ENCODE measurements at places on chromosomes 5 and 9.
A peak's percentile ranks its signal among the peaks of the same experiment; 100 is the strongest.

DNA sequence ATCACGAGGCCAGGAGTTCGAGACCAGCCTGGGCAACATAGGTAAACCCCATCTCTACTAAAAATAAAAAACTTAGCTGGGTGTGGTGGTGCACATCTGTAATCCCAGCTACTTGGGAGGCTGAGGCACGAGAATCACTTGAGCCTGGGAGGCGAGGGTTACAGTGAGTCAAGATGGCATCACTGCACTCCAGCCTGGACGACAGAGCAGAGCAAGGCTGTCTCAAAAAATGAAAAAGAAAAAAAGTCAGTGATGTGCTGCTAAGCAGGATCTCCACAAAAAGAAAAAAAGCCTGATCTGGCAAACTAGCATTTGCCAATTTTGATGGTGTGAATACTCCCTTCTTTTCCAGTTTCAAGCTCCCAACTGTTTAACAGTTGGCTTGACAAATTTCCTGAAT, 21.9 kb downstream of the F2R start:
- DNase-seq: no peak

DNA sequence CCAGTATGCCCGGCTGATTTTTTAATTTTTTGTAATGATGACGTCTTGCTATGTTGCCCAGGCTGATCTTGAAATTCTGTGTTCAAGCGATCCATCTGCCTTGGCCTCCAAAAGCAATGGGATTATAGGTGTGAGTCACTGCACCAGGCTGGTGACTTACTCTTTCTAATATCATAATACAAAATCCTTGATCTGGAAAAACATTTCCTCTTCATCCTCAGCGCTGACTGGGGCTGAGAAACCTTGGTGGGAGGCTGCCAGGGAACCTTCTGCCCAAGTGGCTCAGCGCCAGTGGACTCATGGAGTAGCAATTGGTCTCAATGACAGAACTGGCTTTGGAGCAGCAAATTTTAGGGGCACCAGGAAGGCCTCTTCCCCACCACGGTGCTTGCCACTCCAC, 17.5 kb upstream of the SEMA4D start:
- DNase-seq: no peak

DNA sequence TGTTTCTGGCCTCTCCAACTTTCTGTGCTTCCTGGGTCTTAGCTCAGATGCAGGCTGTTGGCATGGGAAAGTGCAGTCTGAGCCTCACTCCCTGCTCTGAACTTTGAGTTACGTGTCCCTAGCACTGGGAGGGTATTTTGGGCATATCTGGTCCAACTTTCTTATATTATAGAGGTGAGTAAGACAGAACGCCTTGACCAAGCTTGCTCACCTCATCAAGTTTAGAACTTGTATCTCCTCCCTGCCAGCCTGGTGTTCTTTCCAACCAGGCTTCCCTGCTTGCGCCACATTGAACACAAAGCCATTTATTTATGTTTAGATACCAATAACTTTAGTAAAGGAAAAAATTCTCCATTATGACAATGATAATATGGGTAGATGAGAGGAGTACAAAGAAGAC, 33.2 kb downstream of the TNC start:
- DNase-seq: no peak

DNA sequence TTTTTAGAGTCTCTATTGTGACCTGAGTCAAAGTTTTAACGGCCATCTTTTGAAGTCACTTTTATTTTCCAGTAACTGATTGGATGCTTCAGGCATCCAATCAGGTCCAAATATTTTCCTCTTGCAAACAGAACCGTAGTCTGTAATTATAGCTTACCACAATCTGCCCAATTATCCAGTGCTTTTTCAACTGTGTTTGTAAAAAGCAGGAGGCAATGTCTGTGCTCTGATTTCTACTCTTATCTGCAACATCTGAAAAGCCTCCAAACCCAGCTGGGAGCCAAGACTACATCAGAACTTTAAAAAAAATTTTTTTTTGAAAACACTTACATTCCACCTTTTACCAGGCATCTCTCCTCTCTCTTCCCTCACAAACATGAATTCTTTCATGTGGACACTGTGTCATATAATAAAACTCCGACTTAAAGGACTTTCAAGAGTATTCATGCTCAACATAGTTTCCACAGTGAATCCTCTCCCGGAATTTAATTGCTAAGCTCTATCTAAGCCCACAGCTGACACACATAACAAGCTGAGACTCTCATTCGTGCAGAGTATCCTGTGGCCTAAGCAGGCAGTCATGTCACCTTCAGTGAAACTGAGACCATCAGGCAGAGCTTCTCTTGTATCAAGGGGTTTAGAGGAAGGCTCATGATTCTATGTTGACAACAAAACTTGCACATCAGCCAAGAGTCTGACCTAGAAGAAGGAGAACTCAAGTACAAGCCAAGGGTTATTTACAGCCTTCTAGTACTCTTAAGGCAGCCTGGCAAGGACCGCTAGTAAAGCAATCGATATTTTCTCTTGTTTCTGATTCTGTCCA, 272.7 kb downstream of the TLE1 start:
- DNase-seq: no peak

DNA sequence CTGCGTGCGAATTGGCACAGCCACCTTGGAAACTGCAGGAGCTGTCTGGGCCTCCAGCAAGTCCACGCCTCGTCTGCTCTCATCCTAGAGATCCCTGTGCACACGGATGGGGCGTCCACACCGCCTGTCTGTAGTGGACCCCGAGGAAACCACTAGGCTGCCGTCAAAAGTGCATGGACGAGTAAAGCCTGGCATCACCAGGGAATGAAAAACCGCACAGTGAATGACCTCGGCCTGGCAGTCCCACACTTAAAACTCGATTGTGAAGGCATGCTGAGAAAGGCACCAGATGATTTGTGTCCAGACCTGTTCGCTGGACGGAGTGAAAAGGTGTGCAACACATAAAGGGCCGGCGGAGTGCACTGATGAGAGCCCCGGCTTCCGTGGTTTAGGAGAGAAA, 50.8 kb downstream of the MRPL36 start:
- DNase-seq: no peak

- no peak for DNase-seq
Observed at GRCh38 chr5:1052641-1053390, 44.2 kb downstream of the NKD2 start.

DNA sequence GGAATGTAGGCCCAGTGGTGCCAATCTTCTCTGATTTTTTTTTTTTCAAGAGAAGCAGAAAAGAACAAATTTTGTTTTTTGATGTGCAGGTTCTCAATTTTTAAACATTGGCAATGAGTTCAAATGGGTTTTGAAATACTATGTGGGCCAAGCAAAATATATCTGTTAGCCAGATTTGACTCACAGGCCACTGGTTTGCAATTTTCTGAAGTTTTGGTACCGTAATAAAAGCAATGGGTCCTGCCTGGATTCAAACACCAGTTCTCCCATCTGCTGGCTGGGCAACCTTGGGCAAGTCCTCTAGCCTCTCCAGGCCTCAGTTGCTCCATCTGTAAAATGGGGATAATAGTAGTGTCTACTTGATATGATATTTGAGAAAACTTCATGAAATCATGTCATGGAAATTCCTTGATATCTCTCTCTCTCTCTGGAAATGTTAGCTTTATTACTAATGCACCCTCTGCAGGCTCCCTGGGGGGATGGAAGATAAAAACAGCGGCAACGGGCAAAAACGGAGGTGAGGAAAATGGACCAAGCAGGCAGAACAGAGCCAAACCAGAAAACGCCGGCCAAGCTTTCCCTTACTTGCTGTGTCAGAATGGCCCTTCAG, 63.4 kb downstream of the SMIM23 start:
- no peak for DNase-seq

DNA sequence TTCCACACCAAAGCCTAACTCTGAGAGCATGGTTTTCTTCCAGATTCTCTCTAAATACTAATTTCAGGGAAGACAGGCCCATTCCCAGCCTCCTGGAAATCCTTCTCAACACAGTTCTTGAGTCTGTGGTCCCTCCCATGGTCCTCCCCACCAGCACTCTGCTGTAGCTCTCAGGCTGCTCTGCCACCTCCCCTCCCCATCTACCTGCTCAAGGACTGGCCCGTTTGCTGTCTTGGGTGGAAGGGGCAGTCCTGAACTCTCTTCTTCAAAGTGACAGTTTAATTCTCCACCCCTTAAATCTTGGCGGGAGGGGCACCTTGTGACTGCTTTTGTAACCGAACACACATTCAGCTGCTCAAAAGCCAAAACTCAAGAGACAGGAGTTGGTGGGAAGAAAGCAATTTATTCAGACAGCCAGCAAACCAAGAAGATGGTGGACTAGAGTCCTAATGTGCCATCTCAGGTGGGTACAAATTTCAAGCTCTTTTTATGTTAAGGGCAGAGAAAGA, 7.6 kb upstream of the LCN15 start:
- no peak for DNase-seq

DNA sequence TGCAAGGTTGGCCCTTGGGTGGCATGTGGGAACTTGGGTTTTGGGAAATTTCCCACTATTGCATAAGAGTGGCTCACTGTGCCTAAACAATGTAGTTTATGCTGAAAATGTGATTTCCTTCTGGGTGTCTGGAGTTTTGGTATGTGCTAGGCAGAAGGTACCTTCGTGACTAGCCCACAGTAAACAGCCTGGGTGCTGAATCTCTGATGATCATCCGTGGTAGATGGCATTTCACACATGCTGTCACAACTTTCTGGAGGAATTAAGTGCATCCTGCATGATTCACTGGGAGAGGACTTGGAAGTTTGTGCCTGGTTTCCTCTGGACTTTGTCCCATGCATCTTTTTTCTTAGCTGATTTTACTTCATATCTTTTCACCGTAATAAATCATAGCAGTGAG, 64.5 kb downstream of the LNPEP start:
- no peak for DNase-seq

GRCh38 chr5:146068206-146068605, 37.2 kb downstream of the PLAC8L1 start:
- no peak for DNase-seq

DNA sequence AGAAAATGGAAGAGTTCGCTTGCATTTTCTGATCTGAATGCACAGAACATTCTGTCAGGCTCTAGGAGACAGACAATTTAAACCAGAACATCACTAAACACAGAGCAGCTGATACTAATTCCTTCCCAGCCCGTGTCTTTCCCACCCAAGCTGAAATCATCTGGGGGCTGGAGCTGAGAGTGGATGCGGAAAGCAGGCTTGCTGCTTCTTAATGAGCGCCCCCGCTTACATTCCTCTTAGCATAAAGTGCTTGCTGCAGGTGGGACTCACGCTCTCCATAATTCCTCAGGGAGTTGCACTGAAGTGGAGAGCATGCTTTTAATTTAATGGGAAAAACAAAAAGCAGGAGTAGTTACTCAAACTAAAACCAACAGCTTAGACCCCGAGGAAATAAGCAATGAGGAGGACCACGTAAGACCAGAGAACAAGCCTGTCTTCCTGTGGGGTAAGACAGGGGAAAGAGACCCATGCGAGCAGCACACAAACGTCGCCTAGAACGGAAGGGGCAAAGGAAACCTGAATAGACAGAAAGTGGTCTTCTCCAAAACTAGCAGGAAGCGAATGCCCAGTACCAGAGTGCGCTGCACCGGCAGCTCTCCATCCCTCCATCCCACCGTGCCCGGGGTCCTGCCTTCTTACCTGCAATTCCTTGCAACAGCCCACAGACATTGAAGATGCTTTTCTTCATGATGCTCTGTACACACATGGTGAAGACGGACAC, 139.3 kb downstream of the LHFPL2 start:
- no peak for DNase-seq

- no peak for DNase-seq
Observed at GRCh38 chr9:32161720-32162119, 222.7 kb upstream of the ACO1 start.

DNA sequence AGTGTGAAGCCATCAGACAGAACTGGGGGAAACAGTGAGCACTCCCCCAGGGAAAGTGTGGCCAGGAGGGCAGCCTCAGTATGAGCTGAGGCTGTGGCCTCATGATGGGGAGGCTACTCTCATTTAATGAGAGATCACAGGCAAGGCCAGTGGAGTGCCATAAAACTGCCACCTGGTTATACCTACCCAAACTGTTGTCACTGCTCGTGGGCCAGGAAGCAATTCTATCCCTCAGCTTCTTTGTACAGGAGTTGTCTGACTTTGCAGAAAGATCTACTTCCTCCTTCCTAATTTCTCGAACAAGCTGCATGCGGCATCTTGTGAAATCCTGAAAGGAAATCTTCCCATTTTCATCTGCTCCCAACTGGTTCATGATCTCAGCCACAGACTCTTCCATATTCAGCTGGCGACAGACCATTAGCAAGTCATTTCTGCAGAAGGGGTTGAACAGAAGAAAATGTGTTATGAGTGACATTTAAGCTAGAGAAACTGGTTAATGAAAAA, 50.0 kb downstream of the TSSK1B start:
- DNase-seq: no peak

- peak; percentile 37 for DNase-seq
Observed at GRCh38 chr5:137778772-137779564, 24.8 kb upstream of the HNRNPA0 start.

GRCh38 chr5:1965925-1966324, 83.2 kb upstream of the IRX4 start:
- DNase-seq: no peak

DNA sequence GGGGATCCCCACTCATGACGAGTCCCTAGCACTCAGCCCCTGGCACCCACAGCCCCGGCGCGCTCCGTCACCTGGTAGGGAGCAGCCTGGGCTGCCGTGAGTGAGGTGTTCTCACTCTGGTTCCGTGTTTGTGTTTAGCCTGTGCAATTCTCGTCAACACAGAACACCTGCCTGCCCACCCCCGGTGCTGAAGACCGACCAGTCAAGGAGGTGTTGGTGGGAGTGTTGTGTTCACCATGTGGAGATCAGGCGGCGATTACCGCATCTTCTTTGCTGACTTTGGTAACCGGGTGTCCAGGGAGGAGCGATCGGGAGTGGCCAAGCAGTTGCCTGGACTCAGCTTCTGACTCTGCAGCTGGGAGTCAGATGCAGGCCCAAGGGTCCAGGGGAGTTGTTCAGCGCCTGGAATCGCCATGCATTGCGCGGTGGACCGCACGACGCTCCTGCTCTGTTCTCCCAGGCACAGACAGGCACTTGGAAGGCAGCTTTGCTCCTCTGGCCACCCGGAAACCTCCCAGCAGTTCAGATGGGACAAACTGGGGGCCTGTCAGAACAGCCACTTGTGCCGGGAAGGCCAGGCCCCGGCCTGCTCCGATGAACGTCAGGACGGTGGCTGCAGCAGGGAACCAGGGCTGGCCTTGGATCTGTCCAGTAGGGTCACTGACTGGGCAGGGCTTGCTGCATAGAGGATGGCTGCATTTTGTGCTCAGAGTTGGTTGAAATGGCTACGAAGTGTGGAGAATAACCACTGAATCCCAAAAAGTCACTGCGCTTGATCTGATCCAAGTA, 28.2 kb downstream of the EXOC3 start:
- no peak for DNase-seq

Measured in HAP-1 (cell line).